NCI-H510A treated with DMSO at 0.1 percent for 48 hours (cell line): ENCODE measurements at places on chromosomes 3 and 15.

- DNase-seq, result no peak
Observed at GRCh38 chr15:56719021-56719612, 14.2 kb downstream of the ZNF280D start.

DNA sequence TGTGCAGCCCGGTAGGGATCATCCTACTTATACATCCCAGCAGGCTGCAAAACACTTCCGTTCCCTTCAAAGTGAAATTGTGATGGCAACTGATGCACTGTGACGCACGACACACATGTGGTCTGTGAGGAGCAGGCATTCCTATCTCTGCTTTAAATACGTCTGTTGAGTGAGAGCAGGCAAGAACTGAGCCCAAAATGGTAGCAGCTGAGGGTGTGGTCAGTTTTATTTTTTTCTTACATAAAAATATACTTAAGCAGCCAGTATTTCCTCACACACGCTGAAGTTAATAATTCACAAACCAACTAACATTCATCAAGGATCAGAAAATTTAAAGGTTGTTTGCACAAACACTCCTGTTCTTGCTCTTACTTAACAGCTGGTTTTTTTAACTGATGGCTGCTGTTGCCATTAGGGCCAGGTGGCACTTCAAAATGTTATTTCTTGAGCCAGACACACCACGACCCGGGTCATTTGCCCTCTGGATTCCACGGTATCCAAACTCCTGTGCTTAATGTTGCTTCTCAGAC lies 23.9 kb downstream of the LRIG1 start:
- peak; percentile 56 for DNase-seq

GRCh38 chr3:37703626-37704025 lies 158.1 kb upstream of the CTDSPL start:
- no peak for DNase-seq

GRCh38 chr15:45871121-45871855 lies 236.5 kb downstream of the SQOR start:
- no peak for DNase-seq
